ENCODE measurements at places on chromosomes 4 and X.

GRCh38 chrX:71102292-71102691 is 4.2 kb downstream of the CXorf65 start:
- no peak for DNase-seq

DNA sequence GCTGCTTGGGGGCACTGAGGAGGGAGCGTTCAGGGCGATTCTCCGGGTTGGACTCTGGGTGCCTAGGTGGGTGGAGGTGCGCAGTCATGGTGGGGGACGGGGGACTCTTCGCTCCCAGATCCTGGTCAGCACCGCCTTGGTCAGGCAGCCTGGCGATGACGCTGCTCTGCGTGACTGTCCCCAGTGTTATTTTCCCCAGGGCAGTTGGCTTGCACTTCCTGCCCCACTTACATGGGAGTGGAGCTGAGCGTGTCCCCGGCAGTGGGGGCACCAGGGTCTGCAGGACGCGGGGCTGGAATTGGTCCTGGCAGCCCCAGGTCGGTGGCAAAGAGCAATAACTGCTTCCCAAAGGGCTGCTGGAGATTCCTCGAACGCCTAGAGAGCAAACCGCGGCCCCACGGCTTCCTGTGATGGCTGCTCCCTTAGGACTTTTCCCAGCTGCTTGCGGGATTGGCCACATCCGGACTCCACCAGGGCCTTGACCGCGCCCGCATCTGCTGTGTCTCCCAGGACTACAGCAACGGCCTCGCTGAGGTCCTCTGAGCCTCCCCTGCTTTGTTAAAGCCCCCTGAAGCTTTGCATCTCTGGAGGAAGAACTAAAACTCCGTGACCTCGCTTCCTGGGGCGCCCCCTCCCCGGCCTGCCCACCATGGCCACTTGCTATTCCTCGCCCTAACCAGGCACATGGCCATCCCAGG is 35.3 kb upstream of the GPR78 start:
- no peak for DNase-seq

GRCh38 chr4:6964858-6965257 is 55.2 kb downstream of the TBC1D14 start:
- DNase-seq, result no peak

GRCh38 chr4:124529131-124529530 is 183.4 kb downstream of the ANKRD50 start:
- no peak for DNase-seq

GRCh38 chrX:136879001-136879687 is 1.4 kb downstream of the RBMX start:
- DNase-seq, result no peak

DNA sequence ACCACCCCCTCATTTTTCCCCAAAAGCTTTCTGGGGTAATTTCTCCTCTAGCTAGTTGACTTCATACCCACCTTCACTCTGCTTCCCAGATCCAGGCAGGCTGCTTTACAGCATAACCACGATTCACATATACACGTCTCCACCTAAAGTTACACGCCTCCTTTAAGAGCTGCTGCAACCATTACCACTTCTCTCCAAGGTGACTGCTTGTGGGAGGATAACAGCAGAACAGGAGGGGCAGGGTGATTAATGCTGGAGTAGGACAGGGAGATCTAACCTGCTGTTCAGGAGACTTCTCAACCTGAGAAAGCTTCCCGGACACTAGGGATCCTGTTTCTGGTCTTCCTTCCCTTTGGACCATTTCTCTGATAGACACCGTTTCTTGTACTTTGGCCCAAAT is 77.4 kb downstream of the MGST2 start:
- no peak for DNase-seq

DNA sequence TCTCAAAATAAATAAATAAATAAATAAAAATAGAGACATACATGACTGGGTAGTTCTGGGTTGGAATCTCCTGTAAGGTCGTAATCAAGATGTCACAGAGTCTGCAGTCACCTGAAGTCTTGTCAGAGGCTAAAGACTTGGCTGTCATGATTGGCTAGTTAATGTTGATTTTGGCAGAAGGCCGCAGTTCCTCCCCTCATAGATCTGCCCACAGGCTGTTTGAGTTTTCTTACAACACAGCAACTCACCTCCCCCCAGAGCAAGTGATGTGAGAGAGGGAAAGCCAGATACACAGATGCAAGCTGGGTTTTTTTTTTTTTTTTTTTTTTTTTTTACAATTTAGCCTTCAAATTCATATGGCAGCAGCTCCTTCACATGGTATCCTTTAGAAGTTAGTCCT is 36.4 kb upstream of the BMPR1B start:
- DNase-seq, result no peak

- no peak for DNase-seq
These were observed 134.3 kb downstream of the GUCY2F start for GRCh38 chrX:109347632-109348031.

All from stimulated activated CD8-positive, alpha-beta memory T cell treated with anti-CD3 and anti-CD28 coated beads, Interleukin-12 subunit alpha, Interleukin-12 subunit beta, amount 100 ng/mL, for 1 hour (primary cell).